CD4-positive, alpha-beta T cell (primary cell): ENCODE measurements at places on chromosomes 2 and 18. TPM values are rescaled to one million over a fixed set of nuclear protein-coding genes. Genes with fewer than 3 reads are reported as not detected.

The TEKT4 gene
- total RNA-seq: not detected

- no peak for DNase-seq
These were observed 716.4 kb upstream of the CHAC2 start for GRCh38 chr2:53051157-53051556.

DNA sequence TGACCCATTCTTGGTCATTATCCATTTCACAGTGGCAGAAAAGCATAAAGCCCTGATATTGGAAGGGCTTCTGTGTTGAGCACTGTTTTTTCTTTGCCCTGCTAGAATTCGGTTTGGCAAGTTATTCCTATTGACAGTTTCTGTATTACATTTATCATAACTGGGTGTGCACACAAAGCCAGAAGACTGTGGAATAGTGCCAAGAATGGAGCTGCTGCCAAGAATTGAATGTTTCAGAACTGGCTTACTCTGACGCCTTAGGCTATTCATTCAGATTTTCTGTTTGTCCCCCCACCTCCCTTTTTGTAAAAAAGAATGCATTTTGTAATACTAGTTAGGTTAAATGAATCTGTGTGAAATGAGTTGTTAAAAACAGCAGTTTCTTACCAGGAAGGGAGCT lies 12.7 kb downstream of the KDM3A start:
- no peak for DNase-seq

- no peak for DNase-seq
These were observed 133.9 kb downstream of the TDRD15 start for GRCh38 chr2:21257621-21258020.

The FAM161A gene
- 1.0 TPM for total RNA-seq

- no peak for DNase-seq
These were observed 147.2 kb upstream of the CCDC68 start for GRCh38 chr18:55106466-55106865.

DNA sequence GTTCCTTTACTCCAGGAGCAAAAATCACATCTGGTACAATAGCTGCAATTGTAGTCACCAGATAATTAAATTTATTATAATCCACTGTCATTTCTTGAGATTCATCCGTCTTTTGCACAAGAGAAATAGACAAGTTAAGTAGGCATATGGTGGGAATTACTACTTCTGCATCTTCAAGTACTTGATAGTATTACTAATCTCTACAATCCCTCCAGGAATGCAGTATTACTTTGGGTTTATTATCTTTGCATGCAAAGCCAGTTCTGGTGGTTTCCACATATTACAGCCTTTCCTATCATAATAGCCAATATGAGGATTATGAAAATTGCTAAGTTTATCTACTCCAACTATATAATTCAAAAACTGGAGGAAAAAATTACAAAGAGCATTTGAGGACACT lies 254.1 kb downstream of the IKZF2 start:
- DNase-seq: no peak

DNA sequence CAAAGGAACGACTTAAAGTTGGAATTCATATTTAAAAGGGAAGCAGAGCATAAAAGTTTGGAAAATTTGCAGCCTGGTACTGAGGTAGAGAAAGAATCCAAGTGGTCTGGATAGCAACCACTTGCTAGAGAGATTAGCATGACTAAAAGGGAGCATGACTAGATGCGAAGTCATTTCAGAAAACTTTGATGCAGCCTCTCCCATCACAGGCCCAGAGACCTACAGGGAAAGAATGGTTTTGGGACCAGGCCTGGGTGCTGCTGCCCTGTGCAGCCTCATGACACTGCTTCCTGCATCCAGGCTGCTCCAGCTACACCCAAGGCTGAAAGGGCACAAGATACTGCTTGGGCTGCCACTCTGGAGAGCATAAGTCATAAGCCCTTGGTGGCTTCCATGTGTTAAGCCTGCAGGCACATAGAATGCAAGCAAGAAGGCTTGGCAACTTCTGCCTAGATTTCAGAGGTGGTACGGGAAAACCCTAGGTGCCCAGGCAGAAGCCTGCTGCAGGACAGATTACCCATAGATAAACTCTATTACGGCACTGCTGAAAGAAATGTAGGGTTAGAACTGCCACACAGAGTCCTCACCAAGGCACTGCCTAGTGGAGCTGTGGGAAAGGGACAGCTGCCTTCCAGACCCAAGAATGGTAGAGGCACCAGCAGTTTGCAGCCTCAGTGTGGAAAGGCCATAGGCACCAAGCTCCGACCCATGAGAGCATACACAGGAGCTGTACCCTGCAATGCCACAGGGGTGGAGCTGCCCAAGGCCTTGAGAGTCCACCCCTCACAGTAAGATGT lies 12.6 kb upstream of the CHN1 start:
- DNase-seq: no peak

The MOGAT1 gene
- not detected for total RNA-seq

- no peak for DNase-seq
These were observed 156.6 kb downstream of the ESCO1 start for GRCh38 chr18:21443776-21444464.

GRCh38 chr2:8646731-8647461 lies 35.0 kb upstream of the ID2 start:
- no peak for DNase-seq

GRCh38 chr2:54428108-54428831 lies 27.9 kb upstream of the SPTBN1 start:
- DNase-seq: no peak

The LINC00305 gene
- total RNA-seq: not detected
